ENCODE measurements at places on chromosomes 7 and 10. TPM values are rescaled to one million over a fixed set of nuclear protein-coding genes. Genes with fewer than 3 reads are reported as not detected.

Gene STK31
- total RNA-seq, result not detected

Gene CASTOR2
- 5.0 TPM for total RNA-seq

Gene FAM24B
- total RNA-seq, result 9.8 TPM

Gene AGMO
- total RNA-seq, result not detected

Gene PTPRN2
- 0.44 TPM for total RNA-seq

Gene SLC39A12
- total RNA-seq, result not detected
